ENCODE measurements at places on chromosomes 16 and 17.
A peak's percentile ranks its signal among the peaks of the same experiment; 100 is the strongest.

DNA sequence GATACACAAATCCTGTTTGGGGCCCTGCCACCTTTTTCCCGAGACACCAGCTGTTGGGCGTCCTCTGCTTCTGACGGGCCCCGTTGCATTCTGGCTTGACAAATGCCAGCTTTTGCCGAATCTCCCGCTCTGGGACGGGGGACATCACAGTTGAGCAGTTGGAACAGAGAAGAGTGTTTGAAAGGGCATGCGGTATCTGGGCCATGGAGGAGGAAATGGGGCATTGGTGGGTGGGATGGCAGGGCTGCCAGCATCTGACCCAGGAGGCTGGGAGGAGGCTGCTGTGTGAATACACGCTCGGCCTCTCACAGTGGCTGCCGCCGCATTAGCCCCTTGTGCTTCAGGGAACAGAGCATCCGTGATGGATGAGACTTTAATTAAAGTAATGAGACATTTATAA lies 184.3 kb upstream of the TNRC6C start:
- no peak for DNase-seq

- DNase-seq = no peak
Measured at GRCh38 chr16:4373356-4373908, 1.8 kb downstream of the VASN start.

DNA sequence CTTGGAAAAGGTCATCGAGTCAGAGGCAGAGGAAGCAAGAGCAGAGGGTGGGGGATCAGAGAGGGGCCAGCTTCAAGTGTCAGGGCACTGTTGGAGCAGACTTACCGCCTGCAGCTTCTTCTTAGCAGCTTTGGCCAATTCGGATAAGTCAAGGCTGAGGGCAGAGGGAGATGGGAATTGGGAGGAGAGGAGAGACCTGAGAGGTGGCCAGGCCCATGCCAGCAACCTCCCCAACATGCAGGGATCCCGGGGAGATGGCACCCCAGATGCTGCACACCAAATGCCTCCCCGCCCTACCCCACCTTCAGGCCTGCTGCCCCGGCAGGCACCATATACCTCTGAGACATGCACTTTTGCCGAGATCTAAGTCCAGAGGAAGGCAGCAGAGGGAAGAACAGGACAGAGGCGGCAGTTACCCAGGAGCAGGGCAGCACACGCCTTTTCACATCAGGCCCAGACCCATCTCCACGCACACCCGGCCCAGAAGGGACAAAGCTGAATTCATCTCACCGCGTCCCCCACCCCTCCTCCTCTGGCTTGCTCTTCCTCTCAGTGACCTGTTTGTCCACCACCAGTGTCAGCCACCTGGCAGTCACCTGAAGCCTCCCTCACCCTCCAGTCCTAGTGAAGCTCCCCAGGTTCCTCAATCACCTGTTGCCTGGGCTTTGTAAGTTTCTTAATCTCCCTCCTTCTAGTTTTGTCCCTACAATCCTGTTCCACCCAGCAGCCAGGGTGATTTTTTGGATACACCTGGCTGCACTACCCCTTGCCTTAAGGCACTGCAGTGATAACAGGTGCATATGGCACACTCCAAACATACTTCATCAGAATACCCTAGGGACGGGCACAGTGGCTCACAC lies 10.4 kb downstream of the TP53I13 start:
- no peak for DNase-seq

DNA sequence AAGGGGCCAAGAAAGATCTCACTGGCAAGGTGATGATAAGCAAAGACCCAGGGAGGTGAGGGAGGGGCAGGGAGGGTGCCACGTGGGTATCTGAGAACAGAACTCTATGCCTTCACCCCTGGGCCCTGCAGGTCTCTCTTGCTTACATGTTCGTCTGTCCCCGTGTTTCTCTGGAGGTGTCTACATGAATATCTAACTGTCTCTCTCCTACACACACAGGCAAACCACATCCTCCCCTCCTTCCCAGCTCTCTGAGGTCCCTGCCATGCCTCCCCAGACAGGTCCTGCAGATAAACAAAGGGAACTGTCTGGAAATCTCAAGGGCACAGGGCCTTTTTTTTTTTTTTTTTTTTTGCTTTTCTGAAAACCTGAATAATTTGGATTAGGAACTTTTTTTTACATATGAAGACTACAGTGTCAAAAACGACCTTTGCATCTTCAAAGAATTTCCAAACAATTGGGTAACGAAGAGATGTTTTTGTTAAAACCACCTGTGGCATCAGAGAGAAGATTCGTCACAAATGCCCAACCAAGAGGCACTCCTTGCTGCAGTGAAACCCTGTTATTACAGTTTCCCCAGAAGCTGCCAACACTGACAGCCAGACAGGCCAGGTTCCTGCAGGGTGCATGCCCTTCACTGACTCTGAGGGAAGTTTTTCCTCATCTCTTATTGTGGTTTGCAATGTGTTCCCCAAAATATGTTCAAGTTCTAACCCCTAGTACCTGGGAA lies 17.8 kb downstream of the PLLP start:
- no peak for DNase-seq

DNA sequence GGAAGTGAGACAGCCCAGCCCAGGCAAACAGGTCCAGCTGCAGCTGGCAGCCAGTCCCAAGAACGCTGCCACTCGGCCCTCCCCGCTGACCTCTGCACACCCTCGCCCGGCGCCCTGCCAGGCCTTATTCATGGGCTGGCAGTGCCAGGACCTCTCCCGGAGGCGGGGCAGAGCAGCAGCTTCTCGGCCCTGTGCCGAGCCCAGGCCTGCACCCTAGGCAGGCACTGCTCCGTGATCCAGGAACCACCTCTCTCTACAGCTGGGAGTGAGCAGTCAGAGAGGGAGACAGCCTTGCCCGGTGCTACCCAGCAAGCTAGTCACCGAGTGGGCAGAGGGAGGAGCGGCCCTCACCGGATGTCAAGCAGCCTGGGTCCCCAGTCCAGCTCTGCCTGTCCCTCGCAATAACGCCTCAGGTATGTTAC lies 79.9 kb upstream of the CBX4 start:
- peak; percentile 68 for DNase-seq

DNA sequence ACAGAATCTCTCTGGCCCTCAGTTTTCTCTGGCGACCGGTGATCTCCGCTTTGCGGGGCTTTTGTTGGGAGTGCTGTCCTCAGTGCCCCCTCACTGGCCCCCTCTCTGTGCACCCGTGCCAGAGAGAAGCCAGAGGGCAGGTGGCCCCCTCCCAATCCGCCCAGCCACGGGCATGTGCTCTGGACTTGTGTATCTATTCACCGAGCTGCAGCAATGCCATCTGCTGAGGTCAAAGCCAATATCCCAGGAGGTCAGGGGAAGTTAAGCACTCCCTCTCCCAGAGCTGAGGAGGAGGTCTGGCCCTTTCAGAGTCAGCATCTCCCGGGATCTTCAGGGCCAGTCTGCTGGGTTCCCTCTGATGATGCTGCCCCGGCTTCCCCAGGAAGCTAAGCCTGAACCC lies 5.1 kb downstream of the CACNG5 start:
- DNase-seq = no peak

DNA sequence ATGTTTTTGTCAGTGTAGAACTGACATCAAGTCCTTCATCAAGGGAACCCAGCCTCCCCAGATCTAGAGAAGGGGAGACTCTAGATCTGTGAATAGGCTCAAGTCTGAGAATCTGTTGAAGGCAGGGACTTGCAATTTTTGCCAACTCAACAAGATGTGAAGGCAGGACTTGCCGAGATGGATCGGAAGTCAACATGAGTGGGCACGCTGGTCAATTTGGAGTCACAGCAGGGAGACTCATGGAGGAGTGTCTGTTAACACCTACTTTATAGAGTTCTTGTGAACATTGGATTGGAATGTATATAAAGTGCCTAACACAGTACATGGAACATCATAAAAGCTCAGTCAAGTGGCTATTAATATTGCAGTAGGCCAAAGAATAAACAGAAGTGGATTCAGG lies 10.0 kb downstream of the ZNF689 start:
- no peak for DNase-seq

- DNase-seq = no peak
Measured at GRCh38 chr16:80912651-80913050, 94.0 kb downstream of the CMC2 start.

GRCh38 chr17:2263183-2264066 lies 40.2 kb downstream of the SMG6 start:
- peak; percentile 65 for DNase-seq

DNA sequence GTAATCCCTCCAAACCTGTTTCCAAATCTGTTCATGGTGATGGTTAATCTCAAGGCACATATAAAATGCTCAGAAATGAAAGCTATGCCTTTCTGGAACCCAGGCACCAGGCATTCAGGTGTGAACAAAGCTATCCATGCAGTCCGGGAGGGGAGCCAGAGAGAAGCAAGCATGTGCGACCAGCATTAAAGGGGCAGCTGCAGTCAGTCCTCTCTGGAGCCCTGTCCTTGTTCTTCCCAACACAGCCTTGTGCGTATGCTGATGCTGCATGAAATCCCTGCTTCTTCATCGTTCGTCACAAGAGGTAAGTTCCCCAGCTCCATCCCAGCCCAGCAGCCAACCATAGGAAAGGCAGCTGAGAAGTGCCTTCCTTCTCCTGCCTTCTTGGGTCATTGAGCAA lies 148.7 kb downstream of the GRIN2A start:
- DNase-seq = peak; percentile 36

DNA sequence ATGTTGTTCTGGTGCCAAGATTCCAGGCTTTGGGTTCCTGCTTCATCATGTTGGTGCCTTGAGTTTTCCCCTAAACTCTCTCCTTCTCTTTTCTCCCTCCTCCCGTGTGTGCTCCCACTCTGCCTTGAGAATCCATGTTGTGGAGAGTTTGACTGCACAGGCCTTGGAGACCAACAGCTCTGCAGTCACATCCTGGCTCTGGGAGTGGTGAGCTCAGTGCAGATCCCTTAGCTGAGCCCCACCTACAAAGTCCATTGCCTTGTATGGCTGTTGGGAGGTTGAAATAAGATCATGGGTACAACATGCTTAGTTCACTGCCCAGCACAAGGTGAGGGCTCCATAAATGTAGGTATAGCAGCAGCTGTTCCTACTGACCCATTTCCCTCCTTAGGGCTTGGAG lies 85.9 kb downstream of the IRX3 start:
- DNase-seq = no peak

DNA sequence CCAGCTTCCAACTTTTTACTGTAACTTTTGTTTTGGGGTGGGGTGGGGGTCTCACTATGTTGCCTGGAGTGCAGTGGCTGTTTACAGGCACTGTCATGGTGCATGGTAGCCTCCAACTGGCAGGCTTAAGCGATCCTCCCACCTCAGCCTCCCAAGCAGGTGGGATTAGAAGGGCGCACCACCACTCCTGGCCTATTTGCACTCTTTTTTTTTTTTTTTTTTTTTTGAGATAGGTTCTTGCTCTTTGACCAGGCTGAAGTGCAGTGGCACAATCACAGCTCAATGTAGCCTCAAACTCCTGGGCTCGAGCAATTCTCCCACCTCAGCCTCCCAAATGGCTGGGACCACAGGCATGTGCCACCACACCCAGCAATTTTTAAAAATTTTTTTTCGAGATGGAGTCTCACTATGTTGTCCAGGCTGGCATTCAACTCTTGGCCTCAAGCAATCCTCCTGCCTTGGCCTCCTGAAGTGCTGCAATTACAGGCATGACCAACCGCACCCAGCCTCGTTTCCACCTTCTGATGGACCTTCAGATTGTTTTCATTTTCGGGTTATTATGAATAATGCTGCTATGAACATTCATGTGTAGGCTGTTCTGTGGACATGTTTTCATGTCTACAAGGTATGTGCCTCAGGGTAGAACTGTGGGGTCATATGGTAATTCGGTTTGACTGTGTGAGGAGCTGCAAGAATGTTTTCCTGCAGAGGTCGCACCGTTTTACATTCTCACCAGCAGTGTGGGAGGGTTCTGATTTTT lies 10.9 kb downstream of the TRAP1 start:
- DNase-seq = no peak

DNA sequence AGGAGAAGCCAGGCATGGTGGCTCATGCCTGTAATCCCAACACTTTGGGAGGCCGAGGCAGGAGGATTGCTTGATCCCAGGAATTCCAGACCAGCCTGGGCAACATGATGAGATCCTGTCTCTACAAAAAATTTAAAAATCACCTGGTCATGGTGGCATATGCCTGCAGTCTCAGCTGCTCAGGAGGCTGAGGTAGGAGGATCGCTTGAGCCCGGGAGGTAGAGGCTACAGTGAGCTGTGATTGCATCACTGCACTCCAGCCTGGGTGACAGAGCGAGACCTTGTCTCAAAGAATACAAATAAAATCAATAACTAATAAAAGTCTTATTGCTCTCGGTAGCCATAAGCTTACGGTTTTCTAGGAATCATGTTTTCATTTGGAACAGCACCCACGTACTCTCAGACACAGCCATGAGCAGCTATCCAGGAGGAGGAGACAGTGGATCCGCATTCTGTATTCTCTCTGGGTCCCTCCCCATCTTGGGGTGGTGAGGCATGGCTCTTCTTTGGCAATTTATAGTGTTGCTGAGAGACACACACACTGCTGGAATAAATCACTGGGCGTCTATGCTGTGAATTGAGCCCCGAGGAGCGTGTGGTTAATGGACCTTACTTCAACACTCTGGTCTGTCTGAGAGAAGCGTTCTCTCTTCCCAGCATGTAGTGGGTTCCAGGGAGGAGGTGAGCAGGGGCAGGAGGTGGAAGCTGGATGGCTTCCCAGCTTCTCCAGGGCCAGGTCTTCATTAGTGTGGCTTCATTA lies 8.5 kb upstream of the ADCY9 start:
- DNase-seq = no peak

DNA sequence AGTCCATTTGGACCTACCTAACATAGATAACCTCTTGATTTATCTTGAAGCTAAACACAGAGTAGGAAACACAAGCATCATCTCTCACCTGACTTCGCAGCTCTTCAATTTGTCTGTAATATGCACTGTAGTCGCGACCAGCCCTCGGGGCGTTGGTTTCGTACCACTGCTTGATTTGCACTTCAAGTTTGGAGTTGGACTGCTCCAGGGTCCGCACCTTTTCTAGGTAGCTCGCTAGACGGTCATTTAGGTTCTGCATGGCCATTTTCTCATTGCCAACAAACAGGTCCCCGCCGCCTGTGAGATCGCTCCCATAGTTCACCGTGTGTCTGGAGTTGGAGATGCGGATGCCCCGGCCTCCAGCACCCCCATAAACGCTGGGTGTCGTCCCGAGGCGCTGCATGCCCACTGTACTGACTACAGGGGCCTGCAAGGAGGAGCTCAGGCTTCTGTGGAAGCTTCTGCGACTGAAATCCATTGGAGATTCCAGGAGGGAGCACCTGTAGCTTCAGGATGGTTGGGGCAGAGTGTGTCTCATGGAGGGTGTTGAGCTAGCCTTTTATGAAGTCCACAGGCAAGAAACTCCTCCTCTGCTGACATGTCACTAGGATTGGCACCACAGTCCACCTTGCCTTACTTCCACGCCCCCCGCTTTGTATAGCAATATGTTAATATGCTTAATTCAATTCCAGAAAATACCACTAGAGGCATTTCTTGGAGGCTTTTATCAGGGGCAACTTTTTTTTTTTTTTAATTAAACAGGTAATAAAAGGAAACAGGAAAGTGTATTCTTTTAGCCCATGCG lies at the start of gene KRT20:
Gene KRT20, minus strand, starts transcription at position 535 of the 805 bp plus-strand sequence. Its CDS starts 57 bp downstream, at position 478.
- no peak for DNase-seq

All from astrocyte of the hippocampus (primary cell).